ENCODE measurements at places on chromosomes 6 and 20. TPM values are rescaled to one million over a fixed set of nuclear protein-coding genes. Genes with fewer than 3 reads are reported as not detected.

Gene C6orf141
- 2.4 TPM for total RNA-seq

DNA sequence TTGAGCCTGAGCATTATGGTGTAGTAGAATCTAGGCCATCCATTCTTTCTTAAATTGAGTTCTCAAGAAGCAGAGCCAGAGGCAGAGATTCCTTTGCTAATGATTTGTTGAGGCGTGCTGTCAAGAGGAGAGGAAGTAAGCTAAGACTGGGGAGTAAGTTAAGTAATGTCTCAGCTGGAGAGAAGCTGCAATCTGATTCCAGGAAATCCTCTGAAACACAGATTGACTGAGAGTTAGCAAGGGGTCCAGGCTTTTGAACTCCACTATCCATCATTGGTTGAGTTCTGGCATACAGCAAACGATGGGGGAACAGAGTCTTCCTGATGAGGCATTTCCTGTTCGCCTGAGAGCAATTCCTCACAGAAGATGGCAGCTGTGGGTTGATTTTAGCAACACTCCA is 207.4 kb upstream of the RAB32 start:
- DNase-seq = no peak

GRCh38 chr6:75657327-75657726 is 55.6 kb downstream of the SENP6 start:
- no peak for DNase-seq

DNA sequence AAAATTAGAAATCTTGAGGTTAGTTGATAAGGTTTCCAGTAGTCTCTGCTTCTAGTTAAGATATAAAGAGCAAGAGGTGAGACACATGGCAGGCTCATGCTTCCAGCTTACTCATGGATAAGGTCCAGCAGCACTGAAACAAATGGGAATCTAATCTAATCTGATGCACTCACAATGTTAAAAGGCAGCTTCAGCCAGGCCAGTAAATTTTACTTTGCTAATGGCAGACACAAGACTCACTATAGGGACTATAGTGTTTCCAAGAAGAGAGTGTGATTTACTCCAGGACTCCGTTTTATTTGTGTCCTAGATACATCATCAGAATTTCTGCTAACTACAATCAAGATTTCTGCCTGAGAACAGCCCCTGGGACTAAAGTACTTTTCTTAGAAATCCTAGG is 324.8 kb downstream of the SMOC2 start:
- DNase-seq = peak; percentile 97

- no peak for DNase-seq
These were observed 27.1 kb downstream of the BCAS4 start for GRCh38 chr20:50821994-50822393.

DNA sequence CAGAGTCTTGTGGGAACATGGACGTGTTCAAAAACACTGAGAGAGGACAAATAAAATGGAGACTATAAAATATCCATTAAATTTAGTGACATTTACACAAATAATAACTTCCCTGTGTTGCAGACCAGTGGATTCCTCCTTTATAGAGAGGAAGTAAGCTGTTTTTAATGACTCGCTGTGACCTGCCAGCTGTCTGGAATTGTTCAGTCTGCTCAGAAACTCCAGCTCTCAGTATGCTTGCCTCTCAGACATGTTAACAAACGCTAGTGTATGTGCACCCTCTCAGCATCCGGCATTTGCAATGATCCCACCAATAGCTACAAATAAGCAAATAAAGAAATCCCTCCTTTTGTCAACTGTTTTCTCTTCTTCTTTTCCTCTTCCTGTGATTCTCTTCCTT is 158.0 kb upstream of the TCF21 start:
- peak; percentile 22 for DNase-seq

GRCh38 chr6:57255451-57256169 is 33.5 kb upstream of the RAB23 start:
- DNase-seq = no peak
